ENCODE measurements at places on chromosomes 12 and 14.

GRCh38 chr14:81007131-81007530 lies 51.7 kb downstream of the TSHR start:
- H3K36me3 ChIP-seq: no peaks in the 10 kb centered on the region
- no peak for DNase-seq

DNA sequence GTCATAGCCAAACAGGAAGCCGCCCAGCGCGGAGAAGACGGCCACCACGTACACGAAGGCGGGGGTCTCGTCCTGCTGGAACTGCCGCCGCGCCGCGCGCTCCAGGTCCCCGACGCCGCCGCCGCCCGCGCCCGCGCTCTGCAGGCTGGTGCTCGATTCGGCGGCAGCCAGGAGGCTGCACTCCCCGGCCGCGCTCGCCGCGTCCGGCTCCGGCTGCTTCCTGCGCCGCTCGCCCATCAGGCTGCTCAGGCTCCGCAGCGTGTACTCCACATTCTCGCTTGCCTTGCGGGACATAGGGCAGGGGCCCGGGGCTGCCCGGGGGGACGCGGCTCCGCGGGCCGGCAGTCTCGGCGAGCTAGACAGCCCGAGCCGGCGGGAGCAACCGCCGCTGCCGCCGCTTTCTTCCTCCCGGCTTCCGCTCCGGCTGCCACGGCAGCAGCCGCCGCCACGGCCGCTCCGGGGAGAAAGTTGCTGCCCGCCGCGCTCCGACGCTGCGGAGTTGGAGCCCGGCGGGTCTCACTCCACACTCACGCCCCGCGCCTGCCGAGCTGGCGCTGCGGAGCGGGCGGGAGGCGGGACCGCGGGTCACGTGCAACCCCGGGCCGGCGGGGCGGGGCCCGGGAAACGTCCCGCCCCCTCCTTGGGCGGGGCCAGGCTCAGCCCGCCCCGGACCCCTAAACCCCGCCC lies at the start of gene SLC2A13:
SLC2A13 (minus strand) TSS at position 567 of the 687 bp plus-strand sequence; CDS start at position 294, 273 bp downstream.
- peaks cover 7% of the 10 kb centered on the region for H3K27me3 ChIP-seq
- peaks cover 32% of the 10 kb centered on the region for H3K4me1 ChIP-seq
- H3K36me3 ChIP-seq: no peaks in the 10 kb centered on the region

GRCh38 chr14:100065942-100066574 lies 836 bp downstream of the EVL start:
- peaks cover 80% of the 10 kb centered on the region for H3K4me1 ChIP-seq
- H3K36me3 ChIP-seq: peaks cover 6% of the 10 kb centered on the region
- peak overlapping the region; percentile 100 for H3K4me3 ChIP-seq
- H3K27ac ChIP-seq: peak overlapping the region; percentile 94

DNA sequence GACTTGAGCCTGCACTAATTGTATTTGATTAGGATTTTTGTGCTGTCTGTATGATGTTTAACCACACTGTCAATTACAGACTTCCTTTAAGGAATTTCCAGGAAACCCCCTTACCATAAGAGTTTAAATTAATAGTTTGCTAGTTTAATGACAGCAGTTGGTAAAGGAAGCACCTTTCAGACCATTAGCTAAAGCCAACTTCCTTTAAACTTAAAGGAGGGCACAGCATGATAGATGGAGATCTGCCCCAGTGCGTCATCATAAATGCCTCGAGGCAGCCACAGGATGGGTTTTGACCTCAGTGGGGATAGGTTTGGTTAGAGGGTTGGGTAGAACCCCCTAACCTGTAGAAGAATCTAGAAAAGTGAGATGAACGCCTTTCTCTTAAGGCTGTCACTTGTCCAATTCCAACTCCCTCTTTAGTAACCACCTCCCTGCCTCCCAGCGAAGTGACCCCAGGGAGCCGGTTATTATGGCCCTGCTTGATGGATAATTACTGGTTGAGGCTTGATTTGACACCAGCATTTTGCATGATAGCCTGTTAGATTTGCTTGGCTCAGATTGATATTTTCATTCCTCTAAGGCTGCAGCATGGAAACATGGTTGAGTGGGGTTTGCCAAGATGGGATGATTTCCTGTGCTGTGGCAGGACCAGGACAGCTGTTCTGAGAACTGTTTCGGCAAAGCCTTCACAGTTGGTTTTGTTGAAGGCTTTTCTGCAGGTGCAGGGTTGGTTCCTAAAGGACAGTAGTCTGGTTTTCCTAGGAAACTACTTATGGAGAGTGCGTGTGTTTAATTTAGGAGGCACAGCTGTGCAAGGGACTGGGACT lies 62.7 kb downstream of the CHST11 start:
- peak overlapping the region; percentile 99 for H3K27ac ChIP-seq
- H3K4me1 ChIP-seq: peaks cover 98% of the 10 kb centered on the region
- no peaks in the 10 kb centered on the region for H3K27me3 ChIP-seq
- peak; percentile 83 for DNase-seq
- H3K4me3 ChIP-seq: peak overlapping the region; percentile 74

DNA sequence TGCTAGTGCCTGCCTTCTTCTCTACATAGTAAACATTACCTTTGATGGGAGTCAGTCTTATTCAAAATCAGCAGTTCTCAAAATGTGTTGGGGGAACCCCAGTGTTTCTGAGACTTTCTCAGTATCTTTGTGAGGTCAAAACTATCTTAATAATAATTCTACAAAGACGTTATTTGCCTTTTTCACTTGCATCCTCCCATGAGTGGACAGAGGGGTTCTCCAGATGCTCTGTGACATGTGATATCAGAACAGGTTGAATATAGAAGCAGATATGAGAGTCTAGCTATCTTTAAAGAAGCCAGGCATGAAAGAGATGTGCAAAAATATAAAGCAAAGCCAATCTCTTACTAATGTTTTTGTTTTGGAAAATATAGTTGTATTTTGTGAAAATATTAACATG lies 144.7 kb downstream of the KTN1 start:
- no peak overlapping the region for H3K4me3 ChIP-seq
- no peak overlapping the region for H3K27ac ChIP-seq
- no peaks in the 10 kb centered on the region for H3K4me1 ChIP-seq
- no peaks in the 10 kb centered on the region for H3K27me3 ChIP-seq

DNA sequence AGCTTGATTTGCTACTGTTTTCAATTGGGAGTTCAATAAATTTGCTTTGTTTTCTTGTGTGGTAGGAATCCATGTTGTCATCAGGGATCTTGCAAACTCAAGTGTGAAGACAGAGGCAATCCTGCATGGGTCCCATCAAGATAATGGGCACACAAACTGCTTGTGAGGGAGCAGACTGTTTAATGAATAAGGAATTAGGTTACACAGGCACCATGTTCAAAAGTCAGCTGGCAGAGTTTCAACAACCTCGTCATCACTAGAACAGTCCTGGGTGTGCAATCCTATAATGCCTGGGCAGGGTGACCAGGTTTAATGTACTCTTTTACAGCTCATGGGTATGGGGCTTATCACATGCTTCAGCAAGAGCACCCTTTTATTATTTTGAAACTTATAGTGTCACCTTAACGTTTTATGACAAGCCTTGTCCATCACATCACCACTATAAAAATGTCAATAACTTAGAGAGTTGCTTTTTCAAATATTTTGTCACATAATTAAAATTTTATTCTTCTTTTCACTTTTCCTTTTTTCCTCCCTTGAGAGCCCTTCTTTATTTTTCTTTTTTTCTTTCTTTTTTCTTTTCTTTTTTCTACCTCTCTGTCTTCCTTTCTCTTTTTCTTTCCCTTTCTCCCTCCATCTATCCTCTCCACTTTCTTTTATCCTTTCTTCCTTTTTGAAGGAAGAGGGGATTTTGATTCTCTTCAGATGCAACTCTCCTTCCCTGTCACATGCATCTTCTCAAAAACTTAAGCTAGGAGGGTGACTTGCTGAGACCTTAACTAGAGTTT lies 252.2 kb upstream of the ATP2B1 start:
- H3K27ac ChIP-seq: peak overlapping the region; percentile 30
- no peaks in the 10 kb centered on the region for H3K36me3 ChIP-seq
- DNase-seq: no peak
- H3K27me3 ChIP-seq: no peaks in the 10 kb centered on the region

DNA sequence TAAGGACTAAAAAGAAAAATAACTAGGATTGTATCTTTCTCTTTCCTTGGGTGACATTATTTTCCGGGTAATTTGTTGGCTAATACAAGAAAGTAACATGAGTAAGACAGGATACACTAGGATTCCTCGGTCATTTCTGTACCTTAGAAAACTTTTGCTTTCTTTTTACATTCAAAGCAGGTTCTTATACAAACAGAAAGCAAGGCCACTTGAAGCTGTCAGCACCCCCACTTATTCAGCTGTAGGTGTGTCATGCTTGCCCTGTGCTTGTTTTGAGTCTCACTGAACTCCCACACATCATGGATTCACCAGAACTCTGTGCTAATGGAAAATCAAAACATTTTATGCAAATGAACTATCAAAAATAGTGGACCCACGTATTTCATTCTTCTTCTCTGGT lies 266.8 kb upstream of the CLEC14A start:
- H3K36me3 ChIP-seq: no peaks in the 10 kb centered on the region
- H3K4me3 ChIP-seq: no peak overlapping the region
- no peaks in the 10 kb centered on the region for H3K4me1 ChIP-seq
- H3K27me3 ChIP-seq: no peaks in the 10 kb centered on the region

DNA sequence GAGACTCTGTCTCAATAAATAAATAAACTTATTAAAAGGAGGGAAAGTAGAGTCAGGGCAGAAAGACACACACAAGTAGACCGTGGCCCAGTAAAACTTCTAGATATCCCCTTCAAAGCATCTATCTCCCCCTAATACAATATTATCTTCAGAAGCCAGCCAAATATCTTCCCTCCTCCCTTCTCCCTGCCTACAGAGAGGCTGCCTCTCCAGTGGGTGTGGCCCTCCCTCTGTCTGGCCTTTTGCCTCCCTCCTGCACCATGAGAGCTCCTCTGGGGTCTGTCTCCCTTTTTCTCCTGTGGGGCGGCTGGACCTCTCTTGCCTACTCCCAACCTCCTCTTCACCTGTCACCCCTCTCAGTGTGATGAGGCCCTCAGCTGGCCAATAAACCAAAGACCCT lies 139.2 kb downstream of the EGLN3 start:
- no peak for DNase-seq
- no peak overlapping the region for H3K4me3 ChIP-seq
- H3K27ac ChIP-seq: no peak overlapping the region
- no peaks in the 10 kb centered on the region for H3K4me1 ChIP-seq
- peaks cover 19% of the 10 kb centered on the region for H3K27me3 ChIP-seq

GRCh38 chr14:92412912-92413311 lies 89.9 kb downstream of the SLC24A4 start:
- DNase-seq: no peak
- H3K27ac ChIP-seq: no peak overlapping the region
- H3K27me3 ChIP-seq: peaks cover 37% of the 10 kb centered on the region
- H3K4me3 ChIP-seq: no peak overlapping the region
- H3K36me3 ChIP-seq: no peaks in the 10 kb centered on the region

DNA sequence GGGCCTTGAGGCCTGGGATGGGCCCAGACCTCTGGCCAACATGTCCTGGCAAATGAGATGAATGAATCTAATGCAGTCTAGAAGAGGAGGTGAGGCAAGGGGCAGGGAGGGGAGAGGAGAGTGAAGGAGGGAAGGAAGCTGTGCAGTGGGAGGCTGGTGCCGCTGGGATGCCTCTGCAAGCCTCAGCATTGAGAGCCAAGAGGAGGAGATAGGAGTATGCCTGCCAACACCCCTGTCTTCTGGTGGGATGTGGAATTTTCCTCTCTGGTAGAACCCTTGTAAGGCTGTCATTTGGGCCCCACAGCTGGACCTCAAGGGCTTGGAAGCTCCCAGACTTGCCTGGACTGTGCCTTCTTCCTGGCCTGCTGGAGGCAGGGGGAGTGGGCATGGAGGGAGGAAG lies 21.9 kb downstream of the KRT80 start:
- DNase-seq: no peak
- H3K4me1 ChIP-seq: no peaks in the 10 kb centered on the region
- no peaks in the 10 kb centered on the region for H3K36me3 ChIP-seq

DNA sequence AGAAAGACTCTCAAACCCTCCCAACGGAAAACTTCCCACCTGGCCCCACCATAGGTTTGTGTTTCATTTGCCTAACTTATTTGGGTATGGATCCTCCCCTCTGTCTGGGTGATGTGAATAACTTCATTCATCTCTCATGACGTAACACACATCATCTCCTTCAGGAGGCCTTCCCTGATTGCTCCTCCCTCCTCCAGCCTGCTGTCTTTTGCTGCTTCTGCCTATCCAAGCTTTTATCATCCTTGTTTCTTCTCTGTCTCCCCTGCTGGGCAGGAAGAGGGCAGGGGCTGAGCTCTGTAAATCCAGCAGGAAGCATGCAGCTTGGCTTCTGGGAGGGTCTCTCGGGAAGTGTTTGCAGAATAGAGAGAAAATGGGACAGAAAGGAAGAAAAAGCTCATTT lies 766.0 kb upstream of the TBX3 start:
- peaks cover 8% of the 10 kb centered on the region for H3K4me1 ChIP-seq
- peaks cover 30% of the 10 kb centered on the region for H3K27me3 ChIP-seq
- no peak overlapping the region for H3K27ac ChIP-seq
- H3K36me3 ChIP-seq: no peaks in the 10 kb centered on the region
- H3K4me3 ChIP-seq: no peak overlapping the region

DNA sequence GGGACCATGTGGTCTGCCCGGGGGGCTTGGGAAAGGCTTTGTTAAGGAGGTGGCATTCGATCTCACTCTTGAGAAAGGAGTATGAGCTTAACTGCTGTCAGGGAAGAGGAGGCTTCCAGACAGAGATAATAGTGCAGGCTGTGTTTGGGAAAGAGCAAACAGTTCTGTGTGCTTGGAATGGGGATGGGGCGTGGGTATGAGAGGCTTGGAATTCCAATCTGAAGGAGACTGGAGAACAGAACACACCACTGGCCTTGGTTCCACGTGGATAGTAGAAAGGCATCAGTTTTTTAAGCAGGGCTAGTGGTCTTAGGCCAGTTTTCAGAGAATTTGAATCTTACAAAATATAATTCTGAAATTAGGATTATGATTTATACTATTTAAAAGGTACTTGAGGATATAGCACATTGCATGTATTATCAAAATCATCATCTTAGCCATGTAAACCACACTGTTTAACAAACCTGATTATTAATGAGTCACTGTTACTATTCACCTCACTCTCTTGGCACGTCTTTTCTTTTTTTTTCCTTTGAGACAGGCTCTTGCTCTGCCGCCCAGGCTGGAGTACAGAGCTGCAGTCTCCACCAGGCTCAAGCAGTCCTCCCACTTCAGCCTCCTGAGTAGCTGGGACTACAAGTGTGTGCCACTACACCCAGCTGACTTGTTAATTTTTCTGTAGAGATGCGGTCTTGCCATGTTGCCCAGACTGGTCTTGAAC lies 38.5 kb upstream of the KCNK13 start:
- no peak overlapping the region for H3K4me3 ChIP-seq
- no peaks in the 10 kb centered on the region for H3K27me3 ChIP-seq
- no peak overlapping the region for H3K27ac ChIP-seq
- DNase-seq: no peak

GRCh38 chr14:52117111-52117832 lies 48.4 kb upstream of the NID2 start:
- H3K4me1 ChIP-seq: no peaks in the 10 kb centered on the region
- H3K4me3 ChIP-seq: no peak overlapping the region
- H3K27me3 ChIP-seq: no peaks in the 10 kb centered on the region
- H3K36me3 ChIP-seq: no peaks in the 10 kb centered on the region
- DNase-seq: no peak
- H3K27ac ChIP-seq: no peak overlapping the region

DNA sequence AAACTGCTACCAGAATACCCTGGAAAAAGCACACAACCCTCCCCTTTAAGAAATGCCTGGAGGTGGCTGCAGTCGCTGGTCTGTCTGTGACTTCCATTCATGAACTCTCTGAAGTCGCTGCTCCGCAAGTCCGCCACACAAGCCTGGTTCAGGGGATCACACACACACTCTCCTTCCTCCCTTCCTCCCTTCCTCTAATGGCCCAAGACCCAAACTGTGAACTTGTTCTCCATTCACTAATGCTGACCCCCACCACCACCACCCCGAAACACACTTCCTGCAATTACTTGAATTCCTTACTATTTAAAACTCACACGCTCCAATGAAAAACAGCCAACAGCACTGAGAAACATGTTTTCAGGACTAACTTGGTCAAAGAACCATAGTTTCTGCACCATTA lies 1.0 kb upstream of the LMO3 start:
- H3K27me3 ChIP-seq: peaks cover 83% of the 10 kb centered on the region
- no peak for DNase-seq
- peaks cover 16% of the 10 kb centered on the region for H3K36me3 ChIP-seq
- H3K4me3 ChIP-seq: peak overlapping the region; percentile 13
- H3K4me1 ChIP-seq: peaks cover 7% of the 10 kb centered on the region
